ENCODE measurements at places on chromosomes 5 and 9.
A peak's percentile ranks its signal among the peaks of the same experiment; 100 is the strongest.

GRCh38 chr5:78269088-78269703 lies 25.3 kb downstream of the AP3B1 start:
- no peak for DNase-seq

DNA sequence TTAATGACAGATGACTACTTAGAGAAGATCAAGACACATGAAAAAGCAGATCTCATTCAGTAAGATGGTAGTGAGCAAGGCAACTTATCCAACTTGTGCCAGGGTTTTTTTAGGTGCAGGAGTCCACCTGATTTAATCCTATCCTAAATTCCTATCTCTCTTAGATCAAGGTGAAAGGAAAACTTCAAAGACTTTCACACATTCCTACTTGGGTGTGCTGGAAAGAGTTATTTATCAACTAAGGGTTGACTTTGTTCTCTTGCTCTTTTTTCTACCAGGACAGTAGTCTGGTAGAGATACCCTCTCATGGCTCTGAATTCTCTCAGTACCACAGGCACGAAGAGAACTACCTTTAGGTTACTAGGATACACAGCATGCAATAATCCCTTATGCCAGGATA lies 18.2 kb downstream of the TUT7 start:
- no peak for DNase-seq

DNA sequence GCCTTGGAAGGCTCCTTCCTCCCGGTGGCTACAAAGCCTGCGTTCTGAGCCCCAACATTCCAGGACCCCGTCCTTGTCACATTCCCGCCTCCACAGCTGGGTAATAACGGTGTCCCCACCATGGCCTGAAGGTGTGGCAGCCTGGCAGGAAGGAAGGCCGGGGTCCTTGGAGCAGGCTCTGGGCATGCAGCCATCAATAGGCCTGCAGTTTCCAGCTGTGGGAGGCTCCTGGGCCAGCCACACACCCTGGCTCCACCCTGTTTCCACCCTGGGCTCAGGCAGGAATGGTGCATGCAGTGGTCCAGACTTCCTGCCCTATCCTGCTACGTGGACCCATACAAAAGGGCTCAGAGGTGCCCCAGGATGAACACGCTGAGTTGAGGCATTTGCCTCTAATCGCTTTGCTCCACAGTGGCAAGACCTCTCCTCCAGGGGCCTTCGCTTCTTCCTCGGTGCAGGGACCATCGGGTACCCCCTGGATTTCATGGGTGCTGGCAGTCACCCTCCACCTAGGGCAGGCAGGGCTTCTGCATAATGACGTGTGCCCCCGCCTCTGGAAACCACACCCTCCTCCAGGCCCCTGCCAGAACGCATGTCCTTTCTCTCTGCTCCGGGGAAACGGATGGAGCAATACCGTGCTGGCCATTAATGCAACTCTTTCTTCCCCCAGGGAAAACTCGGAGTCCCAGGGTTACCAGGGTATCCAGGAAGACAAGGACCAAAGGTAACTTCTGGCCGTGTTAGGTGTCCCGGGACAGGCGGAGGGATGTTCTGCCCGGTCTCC lies 95.1 kb upstream of the FCN2 start:
- DNase-seq: no peak

DNA sequence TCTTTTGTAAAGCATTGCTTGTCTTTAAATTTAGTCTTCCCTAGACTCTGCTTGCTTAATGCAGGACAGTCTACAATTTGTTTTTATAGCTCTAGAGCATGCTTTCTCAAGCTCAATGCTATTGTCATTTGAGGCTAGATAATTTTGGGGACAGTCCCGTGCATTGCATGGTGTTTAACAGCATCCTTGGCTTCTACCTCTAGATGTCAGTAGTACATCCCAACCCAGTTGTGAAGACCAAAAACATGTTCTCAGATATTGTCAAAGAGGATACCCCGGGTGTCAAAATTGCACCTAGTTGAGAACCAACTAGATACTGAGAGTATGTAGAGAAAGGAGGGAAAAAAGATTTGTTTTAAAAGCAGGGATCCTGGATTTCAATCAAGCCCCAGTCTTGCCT lies 277.5 kb downstream of the CEMIP2 start:
- no peak for DNase-seq

DNA sequence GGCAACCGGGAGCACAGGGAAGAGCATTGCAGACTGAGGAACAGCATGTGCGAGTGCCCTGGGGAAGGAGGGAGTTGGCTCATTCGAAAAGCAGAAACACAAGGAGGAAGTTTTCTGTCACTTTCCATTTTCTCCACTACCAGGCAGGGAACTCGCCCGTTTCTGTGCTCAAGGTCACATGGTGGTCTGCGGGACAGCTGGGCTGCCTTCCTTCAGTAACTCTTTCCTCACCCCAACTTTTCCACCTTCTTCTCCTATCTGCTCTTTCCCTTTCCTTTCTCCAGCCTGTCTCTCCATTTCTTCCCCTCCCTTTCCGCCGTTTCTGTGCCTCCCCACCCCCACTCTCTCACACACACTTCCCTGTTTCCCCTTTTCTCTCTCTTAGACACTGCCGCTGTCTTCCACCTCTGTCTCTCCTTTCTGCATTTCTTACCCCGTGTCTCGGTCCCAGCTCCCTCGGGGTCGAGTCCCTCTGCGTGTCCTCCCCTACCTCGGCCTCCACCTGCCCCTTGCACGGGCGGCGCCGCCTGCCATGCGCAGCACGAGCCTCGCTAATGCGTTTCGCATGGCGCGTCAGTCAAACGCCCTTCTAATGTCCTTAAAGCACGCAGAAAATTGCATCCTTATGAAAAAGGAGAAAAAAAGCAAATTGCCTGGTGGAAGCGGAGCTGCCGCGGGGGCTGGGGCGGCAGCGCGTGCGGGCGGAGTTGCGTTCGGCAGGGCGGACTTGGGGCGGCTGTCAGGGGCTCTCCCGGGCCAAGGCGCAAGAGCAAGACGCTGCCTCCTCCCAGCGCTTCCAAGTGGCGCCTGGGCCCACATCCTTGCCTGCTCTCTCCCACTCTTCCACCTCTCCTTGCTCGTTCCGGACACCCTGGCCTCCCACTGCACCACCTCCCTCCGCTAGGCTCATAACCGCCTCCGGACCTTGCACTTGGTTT lies 9.5 kb downstream of the BARX1 start:
- DNase-seq: no peak

DNA sequence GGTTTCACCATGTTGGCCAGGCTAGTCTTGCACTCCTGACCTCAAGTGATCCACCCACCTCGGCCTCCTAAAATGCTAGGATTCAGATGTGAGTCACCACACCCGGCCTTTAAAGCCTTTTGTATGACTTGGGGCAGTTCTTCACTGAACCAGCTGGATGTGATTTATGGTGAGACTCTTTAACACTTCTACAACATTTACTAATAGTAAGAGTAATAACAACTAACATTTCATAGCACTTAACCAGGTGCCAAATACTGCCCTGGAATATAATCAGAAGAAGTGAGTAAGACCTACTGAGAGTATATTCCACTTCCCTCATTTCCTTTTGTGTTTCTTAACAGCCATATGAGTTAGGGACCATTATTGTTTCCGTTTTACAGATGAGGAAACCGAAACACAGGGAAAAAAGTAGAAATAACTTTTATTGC lies 10.0 kb downstream of the ZSWIM6 start:
- DNase-seq: no peak

GRCh38 chr5:112201141-112201540 lies 217.9 kb downstream of the EPB41L4A start:
- DNase-seq: no peak

- DNase-seq: no peak
These were observed 1023.7 kb upstream of the DMAC1 start for GRCh38 chr9:8823131-8823895.

DNA sequence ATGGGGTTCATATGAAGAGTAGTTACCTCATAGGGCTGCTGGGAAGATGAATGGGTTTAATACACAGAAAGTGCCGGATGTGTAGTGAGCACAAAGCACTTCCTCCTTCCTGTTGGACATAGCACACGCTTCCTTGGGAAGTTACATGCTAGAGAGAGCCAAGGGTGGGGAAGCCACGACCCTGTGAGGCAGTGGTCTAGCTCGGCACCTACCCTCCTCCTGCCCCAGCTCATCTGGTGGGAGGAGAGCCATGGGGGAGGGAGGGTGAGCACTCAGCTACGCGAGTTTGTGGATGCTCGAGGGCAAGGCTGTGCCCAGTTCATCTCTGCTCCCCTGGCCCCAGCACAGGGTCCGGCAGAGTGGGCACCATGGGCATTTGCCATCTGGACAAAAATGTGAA lies 43.6 kb upstream of the NEK6 start:
- DNase-seq: no peak

DNA sequence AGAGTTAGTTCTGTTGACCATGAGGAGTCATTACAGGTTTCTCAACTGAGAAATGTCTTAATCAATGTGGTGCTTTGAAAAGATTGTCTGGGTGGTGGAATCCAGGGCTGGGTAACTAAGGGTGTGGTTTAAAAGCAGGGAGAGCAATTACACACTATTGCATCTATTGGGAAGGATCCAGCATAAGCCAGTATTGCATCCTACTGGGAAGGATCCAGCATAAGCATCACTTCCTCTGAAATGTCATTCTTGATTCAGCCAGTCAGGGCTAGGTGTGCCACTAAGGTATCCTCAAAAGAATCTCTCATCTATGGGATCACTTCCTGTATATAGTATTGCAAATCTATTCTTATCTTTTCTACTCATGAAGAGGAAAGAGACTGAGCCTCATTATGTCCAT lies 38.6 kb downstream of the ELOVL7 start:
- no peak for DNase-seq

- DNase-seq: peak; percentile 9
These were observed 171.5 kb downstream of the SSBP2 start for GRCh38 chr5:81579262-81579924.

DNA sequence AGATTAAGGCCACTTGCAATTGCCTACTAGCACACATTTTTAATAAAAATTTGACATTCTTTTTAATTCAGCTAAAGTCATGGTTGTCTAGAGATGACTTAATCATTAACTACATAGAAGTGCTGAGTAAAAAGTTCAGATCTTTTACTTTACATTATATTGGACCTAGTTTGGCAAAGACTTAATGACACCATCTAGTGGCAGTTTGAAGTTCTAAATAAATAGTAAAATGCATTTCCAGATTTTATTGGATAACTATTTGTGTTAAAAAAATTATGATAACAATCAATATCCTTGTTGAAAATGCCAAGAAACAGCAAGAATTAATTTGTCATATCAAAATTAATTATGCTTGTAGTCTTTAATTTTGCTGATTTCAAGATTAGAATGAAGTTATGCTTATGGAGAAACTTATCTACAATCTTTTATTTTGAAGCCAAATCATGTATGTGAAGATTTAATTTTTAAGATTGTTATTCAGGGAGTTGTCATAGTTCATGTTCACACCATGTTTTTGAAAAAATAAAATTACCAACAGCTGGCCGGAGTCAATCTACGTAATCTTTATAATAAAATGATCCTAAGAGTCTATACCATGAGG lies 69.6 kb upstream of the PJA2 start:
- peak; percentile 5 for DNase-seq

GRCh38 chr5:82796643-82797416 lies 280.4 kb downstream of the TMEM167A start:
- DNase-seq: no peak

- DNase-seq: no peak
These were observed 4.1 kb downstream of the IPPK start for GRCh38 chr9:92665836-92666235.

DNA sequence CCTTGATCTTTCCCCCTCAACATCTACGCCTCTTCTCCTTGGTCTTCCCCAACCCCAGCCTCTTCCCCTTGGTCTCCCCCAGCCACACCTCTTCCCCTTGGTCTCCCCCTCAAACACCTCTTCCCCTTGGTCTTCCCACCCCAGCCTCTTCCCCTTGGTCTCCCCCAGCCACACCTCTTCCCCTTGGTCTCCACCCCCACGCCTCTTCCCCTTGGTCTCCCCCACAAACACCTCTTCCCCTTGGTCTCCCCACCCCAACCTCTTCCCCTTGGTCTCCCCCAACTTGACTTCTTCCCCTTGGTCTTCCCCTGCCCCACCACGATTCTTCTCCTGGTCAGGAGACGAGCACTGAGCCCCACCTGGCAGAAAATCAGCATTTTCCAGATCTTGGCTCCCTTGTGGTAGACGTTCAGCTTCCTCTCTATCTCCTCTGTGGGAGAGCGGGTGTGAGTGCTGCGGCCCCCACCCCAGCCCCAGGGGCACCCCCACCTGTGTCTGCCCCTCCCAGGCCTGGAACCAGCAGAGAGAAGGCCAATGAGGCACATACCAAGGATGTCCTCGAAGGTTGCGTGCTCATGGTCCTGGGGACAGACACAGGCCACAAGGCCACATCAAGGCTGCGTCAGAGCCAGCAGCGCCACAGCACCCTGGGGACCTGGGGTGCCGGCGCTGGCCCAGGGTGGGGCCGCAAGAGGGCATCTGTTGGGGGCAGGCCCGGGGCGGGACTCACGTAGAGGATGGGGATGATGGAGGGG lies 7.0 kb downstream of the NSMF start:
- no peak for DNase-seq

- no peak for DNase-seq
These were observed 315.0 kb upstream of the TLE4 start for GRCh38 chr9:79256691-79257213.

GRCh38 chr9:87181670-87182069 lies 234.4 kb upstream of the GAS1 start:
- no peak for DNase-seq

DNA sequence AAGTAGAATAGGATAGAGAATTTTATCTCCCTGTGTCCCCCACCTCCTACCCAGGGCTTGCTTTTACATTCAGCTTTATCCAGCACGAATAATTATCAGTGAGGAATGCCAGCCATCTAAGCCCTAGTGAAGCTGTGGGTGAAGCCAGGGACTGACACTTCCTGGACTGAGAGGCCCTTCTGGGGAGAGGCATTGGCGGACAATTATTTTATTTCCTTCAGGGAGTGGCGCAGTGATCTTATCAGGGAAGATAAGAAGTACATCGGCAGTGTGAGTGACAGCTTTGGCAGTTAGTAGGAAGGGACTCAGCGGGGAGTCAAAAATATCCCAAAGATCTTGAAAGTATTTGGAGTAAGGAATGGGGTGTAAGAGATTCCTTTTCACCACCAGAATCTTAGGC lies 34.9 kb upstream of the RPS23 start:
- no peak for DNase-seq

GRCh38 chr5:158164296-158165047 lies 305.5 kb upstream of the CLINT1 start:
- no peak for DNase-seq

GRCh38 chr5:157166214-157167213 lies at the start of gene GARIN3:
Gene GARIN3, minus strand, starts transcription at chr5:157166264. Its CDS starts 96 bp downstream, at chr5:157166168.
- no peak for DNase-seq

- no peak for DNase-seq
These were observed 3.0 kb upstream of the TMEM210 start for GRCh38 chr9:137174722-137175293.

DNA sequence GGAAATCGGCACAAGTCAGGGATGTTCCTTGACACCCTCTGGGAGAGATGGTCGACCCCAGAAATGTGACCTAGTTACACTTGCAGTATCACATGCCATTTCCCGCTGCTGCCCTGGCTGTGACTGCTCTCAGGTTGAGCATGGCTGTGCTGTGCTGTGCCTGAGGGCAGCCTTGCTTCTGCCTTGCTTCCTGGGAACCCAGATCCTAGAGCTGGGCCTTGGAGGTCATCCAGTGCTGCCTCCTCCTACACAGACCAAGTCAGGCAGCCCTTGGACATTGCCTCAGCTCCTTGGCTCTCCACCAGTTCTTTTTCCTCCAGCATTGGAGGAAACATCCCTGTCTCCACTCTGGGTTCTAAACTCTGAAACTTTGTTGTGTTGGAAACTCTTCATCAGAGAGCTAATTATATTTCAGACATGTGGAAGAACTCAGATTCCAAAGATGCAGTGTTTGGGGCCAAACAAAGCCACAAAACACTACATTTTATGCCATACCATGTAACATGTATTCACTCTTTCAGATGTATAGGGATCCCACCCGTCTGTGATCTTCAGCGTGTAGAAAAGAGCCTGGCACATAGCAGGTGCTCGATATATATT lies 6.1 kb downstream of the MAMDC2 start:
- no peak for DNase-seq

GRCh38 chr5:139100825-139101224 lies 97.3 kb downstream of the SIL1 start:
- DNase-seq: no peak

Measured in SHP77 (cell line).